Stimulated activated CD4-positive, alpha-beta T cell treated with anti-CD3 and anti-CD28 coated beads, Interleukin-4, amount 100 ng/mL, for 48 hours (primary cell): ENCODE measurements at places on chromosomes 7 and 10.

GRCh38 chr7:11957956-11958355, 126.0 kb upstream of the THSD7A start:
- no peak for DNase-seq

GRCh38 chr7:46725838-46726237, 804.8 kb upstream of the IGFBP3 start:
- DNase-seq, result no peak

GRCh38 chr10:3666525-3667302, 118.3 kb downstream of the KLF6 start:
- DNase-seq, result peak; percentile 16

- DNase-seq, result no peak
Observed at GRCh38 chr10:37713642-37714041, 143.8 kb downstream of the ZNF248 start.

- DNase-seq, result no peak
Observed at GRCh38 chr10:25753776-25754175, 180.3 kb upstream of the MYO3A start.

- DNase-seq, result no peak
Observed at GRCh38 chr10:1360558-1361164, 304.5 kb downstream of the WDR37 start.

- DNase-seq, result no peak
Observed at GRCh38 chr7:32115831-32116230, 45.6 kb upstream of the PDE1C start.

DNA sequence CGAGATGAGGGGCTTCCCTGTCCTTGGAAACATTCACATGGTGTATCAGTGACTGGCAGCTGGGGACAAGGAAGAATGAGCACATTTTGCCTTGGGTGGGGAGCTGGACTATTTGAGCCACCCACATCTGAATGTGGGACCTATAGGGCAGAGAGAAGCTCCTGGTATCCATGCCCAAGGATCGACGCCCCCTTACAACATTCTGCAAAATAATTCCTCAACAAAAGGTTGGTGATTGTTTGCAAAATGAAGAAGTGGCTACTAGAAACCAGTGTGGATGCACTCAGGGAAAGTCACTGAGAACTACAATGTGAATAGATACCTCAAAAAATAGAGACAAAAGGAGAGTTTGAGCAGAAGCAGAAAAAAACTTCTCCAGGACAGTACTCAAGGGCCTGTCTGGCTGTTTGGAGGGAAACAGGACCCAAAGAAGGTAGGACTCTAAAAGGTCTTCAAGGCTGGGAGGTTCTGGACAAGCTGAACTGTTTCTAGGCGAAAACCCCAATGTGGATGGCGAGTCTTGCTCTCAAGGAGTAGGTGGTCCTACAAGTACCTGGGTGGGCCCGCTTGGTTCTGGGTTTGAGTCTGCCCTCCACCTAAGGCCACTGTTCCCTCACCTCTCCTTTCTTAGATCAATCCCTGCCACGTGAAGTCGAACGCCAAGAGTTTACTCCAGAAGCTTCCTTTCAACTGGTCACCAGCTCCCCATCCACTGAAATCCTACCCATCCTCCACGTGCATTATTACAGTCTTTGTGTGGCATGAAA, 125.0 kb upstream of the ZNF746 start:
- DNase-seq, result no peak

- peak; percentile 15 for DNase-seq
Observed at GRCh38 chr7:129298268-129298893, 73.6 kb downstream of the AHCYL2 start.

DNA sequence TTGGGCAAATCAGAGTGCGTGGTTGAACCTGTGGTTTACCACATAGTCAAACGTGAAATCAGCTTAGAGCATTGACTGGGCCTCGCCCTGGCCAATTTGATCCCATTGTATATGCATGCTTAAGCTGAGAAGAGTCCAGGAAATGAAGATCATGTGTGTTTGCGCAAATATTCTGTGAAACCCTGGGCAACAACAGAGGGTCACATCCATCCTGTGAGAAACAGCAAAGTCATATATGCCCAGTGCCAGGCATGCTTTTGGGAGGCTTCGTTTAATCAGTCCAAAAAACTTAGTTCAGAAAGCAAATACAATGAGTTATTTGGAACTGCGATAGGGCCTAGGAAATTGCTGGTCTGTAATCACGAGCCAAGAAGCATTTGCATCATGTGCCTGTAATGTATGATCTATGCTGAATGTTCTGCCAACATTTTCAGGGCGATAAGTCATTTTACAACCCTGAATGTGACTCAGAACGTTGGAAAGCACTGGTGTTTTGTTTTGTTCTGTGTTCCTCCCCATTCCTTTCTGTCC, 412.1 kb upstream of the CELF2 start:
- DNase-seq, result no peak

DNA sequence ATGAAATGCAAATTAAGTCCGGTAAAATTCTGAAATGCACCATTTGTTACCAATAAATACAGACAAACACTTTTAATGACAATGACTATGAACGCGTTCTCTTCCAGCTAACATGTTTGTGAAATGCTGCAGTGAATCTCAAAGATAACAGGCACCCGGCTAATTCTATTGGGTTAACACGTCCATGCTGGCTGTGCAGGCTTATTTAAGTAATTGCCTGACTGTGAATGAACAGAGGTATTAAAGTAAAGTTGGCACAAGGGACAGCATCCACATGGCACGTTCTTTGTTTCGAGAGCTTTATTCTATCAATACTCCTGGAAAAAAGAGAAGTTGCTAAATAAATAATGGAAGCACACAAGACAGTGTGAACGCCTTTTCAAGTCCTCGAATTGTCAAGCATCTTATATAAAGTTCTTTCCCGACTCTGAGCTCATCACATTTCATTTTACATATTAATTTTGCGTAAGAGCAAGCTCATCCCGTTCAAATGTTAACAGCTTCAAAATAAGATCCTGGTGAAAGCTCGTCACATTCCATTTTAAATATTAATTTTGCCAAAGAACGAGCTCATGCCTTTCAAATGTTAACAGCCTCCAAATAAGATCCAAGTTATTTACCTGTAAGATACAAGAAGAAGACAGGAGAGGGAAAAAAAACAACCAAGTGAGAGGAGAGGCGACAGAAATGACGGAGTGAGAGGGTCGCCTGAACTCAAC, 111.3 kb upstream of the RHEB start:
- DNase-seq, result no peak

DNA sequence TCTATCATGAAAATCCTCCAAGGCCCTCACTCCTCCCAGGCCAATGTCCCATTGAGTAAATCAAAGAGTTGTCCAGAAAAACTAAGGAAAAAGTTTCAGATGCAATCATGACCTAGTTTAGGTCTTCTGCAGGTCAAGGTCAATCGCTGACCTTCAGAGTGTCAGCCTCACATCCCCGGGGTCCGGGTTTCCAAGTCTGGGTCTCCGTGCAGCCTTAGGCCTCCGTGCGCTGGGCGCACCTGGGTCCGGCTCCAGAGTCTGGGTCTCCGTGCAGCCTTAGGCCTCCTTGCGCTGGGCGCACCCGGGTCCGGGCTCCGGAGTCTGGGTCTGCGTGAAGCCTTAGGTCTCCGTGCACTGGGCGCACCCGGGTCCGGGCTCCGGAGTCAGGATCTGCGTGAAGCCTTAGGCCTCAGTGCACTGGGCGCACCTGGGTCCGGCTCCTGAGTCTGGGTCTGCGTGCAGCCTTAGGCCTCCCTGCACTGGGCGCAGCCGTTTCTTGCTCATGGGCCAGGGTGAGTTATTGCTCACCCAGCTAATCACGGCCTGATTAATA, 236.2 kb downstream of the TCERG1L start:
- no peak for DNase-seq

GRCh38 chr7:2954433-2954853, 89.2 kb downstream of the CARD11 start:
- DNase-seq, result no peak
